Skeletal muscle cell (primary cell): ENCODE measurements at places on chromosomes 7 and 10.

DNA sequence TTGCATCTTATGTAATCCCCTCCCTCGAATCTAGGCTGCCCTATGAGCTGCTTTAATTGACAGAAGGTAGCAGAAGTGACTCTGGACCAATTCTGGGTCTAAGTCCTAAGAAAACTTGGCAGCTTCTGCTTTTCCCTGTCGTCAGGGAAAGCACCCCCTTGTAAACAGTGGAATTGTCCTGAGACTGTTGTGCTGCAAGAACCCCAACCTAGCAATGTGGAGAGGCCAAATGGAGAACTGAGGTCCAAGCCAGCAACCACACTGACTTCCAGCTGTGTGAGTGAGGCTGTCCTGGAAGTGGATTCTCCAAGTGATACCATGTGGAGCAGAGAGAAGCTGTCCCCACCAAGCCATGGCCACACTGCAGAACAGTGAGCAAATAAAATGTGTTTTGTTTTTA, 75.5 kb downstream of the ARHGAP22 start:
- DNase-seq = no peak

GRCh38 chr10:53161231-53161630, 388.6 kb upstream of the MBL2 start:
- DNase-seq = no peak

- no peak for DNase-seq
Observed at GRCh38 chr10:73857446-73857845, 16.9 kb downstream of the CAMK2G start.

- DNase-seq = no peak
Observed at GRCh38 chr10:6743291-6743849, 163.3 kb upstream of the PRKCQ start.

DNA sequence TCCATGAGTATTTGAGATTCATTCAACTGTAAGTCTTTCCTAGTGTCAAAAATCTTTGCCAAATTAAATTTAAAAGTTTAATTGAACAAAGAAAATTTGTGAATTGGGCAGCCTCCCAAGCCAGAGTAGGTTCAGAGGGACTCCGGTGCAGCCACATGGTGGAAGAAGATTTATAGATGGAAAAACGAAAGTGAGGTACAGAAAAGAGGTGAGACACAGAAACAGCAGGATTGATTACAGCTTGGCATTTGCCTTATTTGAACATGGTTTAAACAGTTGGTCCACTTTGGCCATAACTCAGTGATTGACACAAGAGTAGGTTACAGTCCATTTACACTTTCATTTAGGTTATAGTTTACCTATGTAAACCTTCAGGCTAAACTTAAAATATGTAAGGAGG, 465.8 kb downstream of the ARL4A start:
- DNase-seq = no peak

DNA sequence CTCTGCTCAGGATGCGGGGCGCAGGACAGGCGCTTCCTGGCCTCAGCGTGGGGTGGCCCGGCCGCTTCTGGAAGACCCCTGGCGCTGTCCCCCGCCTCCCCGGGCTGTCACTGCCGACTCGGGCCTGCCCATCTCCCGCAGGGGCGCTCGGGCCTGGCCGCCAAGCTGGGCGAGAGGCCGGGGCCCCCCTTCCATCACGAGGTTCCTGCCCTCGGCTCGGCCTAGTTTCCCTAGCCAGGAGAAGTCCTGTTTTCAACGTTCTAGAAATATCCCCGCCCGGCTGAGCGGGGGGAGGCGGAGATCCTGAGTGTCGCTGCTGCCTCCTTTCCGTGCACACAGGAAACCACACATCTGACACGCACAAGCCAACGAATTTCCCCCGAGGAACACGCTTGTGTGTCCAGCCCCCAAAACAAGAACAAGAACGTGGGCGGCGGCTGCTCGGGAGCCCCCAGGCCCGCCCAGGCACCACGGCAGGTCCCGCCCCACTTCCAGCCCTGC, 33.7 kb downstream of the AP5Z1 start:
- DNase-seq = no peak

GRCh38 chr7:13894377-13894776, 95.1 kb downstream of the ETV1 start:
- DNase-seq = no peak

DNA sequence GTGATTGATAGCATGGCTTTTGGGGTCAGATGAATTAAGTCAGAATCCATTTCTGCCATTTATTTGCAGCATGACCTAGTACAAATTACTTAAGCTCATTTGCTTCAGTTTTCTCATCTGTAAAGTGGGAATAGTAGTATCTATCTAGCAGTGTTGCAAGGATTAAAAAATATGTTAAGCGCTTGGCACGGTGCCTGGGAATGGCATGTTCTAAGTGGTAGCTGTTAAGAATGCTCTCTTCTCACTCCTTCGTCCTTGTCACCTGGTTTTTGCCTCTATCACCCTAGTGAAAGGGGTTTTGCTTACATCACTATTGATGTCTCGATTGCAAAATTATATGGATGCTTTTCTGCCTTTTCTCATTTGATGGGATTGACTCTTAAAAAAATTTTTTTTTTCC, 7.4 kb downstream of the TMEM248 start:
- DNase-seq = no peak

GRCh38 chr7:41576166-41576565, 126.7 kb downstream of the INHBA start:
- DNase-seq = no peak

DNA sequence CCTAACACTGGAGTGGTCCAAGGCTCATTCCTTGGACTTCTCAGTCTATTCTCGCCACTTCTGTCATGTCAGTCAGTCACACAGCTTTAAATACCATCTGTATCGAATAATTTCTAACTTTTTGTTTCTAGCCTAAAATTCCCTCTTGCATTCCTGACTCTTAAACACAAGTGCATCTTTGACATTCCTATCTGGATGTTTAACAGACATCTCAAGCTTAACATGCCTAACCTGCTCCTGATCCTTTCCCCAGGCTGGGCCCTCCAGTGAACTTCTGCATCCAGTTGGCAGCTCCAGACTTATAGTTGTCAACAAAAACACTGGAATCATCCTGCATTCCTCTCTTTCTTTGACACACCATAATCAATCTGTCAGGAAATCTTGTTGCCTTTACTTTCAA, 4.5 kb upstream of the ABCB4 start:
- DNase-seq = no peak

GRCh38 chr10:78433076-78433595, 399.5 kb downstream of the RPS24 start:
- no peak for DNase-seq

GRCh38 chr7:16900209-16900768, 18.5 kb upstream of the AGR3 start:
- no peak for DNase-seq

DNA sequence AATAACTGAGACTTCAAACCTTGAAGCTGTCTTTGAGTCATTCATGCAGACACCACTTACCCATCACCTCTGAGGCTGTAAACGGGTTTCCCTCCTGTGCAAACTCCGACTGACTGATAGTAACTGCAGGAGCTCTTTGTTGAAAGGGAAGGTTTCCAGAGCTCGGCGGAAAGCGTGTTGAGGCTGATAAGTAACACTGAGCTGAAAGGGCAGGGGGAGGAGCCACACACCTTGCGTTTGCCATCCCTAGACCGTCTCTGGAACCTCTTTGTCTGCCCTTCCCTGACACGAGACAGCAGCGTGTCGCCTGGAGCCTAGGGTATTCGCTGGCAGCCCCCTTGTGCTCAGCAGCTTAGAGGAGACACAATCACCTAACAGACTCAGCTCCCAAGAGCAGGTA, 134.0 kb downstream of the PAXIP1 start:
- no peak for DNase-seq

DNA sequence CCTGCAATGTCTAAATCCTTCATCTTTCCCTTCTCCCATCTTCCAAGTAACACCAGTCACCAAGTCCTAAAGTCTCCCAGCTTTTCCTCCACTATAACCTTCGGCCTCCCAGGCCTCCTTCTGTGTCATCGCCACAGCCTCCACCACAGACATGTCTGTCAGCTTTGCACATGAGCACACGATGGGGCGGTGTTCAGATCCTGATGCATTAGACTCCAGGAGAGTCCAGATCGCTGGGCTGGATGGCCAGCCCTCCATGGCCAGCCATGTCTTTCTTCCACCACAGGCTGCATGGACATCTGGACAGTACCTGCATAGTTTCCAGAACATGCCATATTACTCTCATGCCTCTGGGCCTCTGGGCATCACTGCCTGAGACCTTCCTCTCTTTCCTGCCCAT, 974.2 kb upstream of the ZNF722 start:
- DNase-seq = no peak

GRCh38 chr10:63758080-63758479, 236.9 kb downstream of the REEP3 start:
- no peak for DNase-seq

DNA sequence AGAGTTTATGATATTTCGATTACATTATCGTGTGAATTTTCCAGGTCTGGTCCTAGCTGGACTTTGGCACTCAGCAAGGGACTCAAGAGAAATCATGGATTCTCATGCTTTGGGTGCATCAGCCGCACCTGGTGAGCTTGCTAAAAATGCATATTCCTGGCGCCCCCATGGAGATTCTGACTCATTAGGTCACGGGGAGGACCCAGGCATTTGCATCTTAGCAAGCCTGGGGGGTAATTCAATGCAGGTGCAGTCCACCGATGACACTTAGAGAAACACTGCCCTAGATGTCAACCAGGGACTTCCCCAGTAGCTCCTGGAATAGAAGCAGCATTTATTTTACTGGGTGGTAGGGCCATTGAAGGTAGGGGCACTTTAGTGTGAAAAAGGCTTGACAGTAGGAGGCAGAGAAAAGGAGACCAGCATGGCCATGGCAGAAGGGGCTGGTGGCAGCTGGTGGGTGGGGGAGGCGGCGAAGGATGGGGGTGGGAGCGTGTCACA, 29.9 kb upstream of the PDCD4 start:
- no peak for DNase-seq

GRCh38 chr10:94076325-94076841, 82.7 kb downstream of the PLCE1 start:
- DNase-seq = peak; percentile 16

- DNase-seq = no peak
Observed at GRCh38 chr10:24513155-24513554, 210.5 kb downstream of the ARHGAP21 start.

DNA sequence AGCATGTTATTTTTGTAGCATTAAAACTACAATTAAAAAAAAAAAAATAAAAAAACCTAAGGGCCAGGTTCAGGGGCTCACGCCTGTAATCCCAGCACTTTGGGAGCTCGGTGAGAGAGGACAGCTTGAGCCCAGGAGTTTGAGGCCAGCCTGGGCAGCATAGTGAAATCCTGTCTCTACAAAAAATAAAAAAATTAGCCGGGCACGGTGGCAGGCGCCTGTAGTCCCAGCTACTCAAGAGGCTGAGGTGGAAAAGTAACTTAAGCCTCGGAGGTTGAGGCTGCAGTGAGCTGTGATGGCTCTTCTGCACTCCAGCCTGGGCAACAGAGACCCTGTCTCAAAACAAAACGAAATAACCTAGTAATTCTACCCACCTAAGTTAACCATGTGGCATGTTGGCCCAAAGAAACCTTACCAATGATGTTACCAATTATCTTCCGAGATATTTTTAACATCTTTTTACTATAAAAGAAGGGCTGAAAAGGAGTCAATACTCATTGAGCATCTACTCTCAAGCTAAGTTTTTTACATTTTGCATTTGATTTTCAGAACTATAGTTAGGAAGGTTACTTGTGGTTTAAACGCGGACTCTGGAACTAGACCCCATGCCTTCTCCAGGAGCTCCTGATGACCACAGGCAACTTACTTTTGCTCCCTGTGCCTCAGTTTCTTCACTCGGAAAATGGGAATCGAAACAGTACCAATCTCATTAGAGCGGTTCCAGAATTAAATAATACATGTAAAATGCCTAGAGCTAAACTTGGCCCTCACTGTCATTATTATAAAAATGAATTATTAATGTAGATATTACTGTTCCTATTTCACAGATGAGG, 1.4 kb downstream of the ITGB1 start:
- DNase-seq = no peak

- DNase-seq = no peak
Observed at GRCh38 chr10:130378556-130379400, 242.6 kb downstream of the GLRX3 start.

GRCh38 chr10:46236941-46237681, 49.7 kb upstream of the ANTXRL start:
- DNase-seq = no peak

DNA sequence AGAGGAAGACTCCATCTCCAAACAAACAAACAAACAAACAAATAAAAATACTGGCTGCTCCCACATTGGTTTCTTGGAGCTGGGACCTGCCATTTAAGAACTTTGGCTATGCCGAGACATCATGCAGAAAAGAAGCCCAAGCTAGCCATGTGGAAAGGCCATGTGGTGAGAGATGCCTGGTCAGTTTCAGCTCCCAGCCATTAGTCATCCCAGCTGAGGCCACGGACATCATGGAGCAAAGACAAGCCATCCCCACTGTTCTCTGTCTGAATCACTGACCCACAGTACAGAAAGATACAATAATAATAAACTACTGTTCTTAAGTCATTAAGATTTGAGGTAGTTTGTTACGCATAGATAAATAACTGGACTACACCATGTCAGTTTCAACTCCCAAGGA, 70.0 kb upstream of the PCBD1 start:
- no peak for DNase-seq

- no peak for DNase-seq
Observed at GRCh38 chr7:69989551-69989950, 391.3 kb downstream of the AUTS2 start.

- no peak for DNase-seq
Observed at GRCh38 chr10:80473692-80474596, 19.8 kb downstream of the TSPAN14 start.

DNA sequence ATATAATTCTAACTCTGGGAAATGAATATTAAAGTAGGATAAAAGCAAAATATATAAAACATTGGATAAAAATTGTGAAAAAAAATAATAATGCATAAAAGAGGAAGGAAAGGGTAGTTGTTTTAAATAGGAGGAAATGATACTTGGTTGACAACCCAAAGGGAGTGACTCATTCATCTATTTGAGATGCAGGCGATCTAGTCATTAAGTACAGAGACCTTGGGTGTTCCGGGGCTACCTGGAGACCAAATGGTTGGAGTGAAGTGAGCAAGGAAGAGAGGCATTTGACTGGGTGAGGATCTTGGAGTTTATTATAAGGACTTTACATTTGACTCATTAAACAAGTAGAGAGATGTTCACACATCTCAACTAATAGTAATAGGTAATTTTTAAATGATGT, 111.0 kb downstream of the LRRTM3 start:
- no peak for DNase-seq

GRCh38 chr10:13219685-13220670, 14.2 kb downstream of the UCMA start:
- DNase-seq = no peak

DNA sequence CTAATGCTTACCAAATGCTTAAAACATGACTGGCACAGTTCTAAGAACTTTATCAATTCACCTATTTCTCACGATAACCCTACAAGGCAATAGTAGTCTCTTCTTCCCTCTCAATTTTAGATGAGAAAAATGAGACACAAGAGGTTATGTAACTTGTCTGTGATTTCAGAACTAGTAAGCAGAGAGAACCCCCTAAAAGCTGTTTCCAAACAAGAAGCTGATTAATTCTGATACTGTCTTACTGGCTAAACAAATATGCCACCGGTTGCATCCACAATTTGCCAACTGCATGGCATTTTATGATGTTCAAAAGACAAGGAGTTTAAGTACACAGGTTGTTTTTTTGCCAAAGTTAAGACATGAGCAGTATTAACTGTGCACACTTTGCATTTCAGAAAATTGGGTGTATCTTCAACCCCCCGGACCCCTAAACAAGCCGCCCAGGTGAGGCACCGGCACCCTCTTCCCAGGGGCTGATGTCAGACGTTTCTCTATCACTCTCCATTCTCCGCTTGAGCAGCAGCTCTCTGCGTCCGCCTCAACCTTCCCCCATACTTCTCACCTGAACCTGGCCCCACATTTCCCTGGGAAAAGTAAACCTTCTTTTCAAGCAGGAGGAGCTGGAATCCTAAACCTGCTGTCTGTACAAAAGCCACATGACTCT, 21.7 kb downstream of the RSU1 start:
- DNase-seq = no peak
